ENCODE measurements at places on chromosomes 6 and 20.

DNA sequence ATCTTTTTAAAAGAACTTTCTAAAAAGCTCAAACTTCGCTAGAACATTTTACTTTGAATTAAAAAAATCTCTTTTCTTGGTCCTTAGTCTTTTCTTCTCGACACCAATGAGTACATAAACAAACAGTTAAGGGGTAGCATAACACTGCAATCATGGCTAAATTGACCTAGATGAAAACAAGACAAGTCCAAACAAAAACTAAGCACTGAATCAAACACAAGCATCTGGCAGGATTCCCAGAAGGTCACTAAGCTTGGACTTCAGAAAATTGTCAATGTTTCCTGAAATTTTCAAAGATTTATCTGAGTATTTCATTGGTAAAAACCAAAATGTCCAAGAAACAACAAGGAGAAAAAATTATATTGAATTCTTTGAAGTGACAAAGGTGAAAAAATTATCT is 5.0 kb downstream of the COL21A1 start:
- DNase-seq: no peak

DNA sequence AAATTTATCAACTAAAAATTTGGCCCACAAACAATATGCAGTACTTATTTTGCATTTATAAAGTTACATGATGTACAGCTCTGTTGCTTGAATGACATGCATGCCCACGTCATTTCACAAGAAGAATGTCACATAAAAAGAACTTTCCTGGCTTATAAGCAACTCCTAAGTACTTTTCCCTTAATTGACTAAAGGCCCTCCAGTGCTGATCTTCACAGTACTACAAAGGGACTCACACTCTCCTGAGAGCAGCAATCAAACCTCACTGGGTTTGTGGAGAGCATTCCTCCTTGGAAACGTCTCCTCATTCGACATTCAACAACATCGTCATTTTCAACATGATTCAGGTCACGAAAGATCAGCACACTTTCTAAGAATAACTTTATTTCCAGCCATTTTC is 111.1 kb downstream of the IPCEF1 start:
- no peak for DNase-seq

DNA sequence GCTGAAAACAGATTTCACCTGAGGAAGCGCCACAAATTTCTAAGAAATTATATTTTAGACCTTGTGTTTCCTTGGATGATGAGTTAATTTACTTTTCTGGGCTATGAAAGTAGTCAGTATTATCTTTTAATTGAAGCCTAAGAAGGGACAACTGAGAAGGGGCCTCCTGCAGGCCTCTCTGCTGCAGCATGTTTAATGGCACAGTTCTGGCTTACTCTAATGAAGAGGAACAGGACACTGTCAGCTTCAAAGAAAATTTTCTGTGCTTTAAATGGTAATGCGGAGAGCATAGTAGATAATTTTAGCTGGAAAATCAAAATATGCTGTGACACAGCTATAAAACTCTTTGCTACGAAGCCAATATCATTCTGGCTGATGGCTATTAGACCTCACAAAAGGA is 167.4 kb downstream of the HDGFL1 start:
- no peak for DNase-seq

GRCh38 chr6:157376241-157376640 is 4.7 kb upstream of the ZDHHC14 start:
- no peak for DNase-seq

GRCh38 chr20:63756648-63756991 is 17.0 kb downstream of the SLC2A4RG start:
- DNase-seq: no peak

DNA sequence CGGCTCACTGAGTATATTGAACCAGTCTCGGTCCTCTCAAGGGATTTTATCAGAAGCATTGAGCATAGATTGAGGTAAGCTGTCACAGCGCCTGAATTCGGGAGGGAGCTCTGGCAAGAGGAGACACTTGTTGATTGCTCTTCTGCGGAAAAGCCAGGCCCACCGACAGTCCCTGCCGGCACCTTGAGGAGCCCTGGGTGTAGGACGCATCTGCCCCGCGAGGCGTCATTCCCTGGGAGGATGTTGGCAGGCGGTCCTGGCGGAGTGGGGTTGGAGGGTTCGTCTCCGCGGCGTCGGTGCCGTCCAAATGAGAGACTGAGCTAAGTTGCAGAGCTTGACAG is 843 bp downstream of the FBXO9 start:
- no peak for DNase-seq

GRCh38 chr20:916125-916799 is at the start of gene ANGPT4:
Gene ANGPT4, minus strand, starts transcription at chr20:916334. Its CDS starts 120 bp downstream, at chr20:916214.
- no peak for DNase-seq

DNA sequence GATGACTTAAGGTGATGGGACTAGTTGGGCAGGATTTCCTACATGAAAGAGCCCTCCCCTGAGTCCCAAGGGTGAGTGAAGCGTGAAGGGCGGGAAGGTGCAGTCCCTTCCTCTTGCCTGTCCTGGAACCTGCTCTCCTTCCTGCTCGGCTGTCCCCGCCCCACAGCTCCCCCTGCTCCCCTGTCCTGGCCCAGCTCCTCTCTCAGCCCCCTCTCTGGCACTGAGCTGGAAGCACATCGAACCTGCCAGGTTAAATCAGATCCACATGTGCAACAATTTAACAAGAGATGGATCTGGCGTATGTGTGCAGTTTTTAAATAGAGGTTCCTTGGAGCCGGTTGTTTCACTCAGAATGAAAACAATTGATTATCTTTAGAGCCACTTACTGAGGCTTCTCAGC is 95.0 kb downstream of the LRFN2 start:
- no peak for DNase-seq

DNA sequence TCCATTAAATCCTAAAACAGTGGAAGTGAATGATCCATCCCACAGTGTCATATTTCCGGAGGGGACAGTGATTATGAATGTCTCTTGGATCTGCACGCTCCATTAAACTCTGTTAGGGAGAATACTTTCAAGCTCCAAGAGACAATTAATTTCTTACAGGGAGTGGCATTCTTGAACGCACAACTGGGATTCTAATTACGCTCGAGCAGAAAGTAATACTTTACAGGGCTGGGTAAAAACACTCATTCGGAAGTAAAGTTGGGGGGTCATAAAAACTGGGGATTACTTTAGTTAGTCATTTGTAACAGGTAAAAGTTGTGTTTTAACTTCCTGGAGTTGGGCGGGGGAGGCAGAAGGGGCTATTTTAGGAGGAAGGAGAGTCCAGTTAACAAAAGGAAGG is 151.8 kb downstream of the ZFP64 start:
- no peak for DNase-seq

DNA sequence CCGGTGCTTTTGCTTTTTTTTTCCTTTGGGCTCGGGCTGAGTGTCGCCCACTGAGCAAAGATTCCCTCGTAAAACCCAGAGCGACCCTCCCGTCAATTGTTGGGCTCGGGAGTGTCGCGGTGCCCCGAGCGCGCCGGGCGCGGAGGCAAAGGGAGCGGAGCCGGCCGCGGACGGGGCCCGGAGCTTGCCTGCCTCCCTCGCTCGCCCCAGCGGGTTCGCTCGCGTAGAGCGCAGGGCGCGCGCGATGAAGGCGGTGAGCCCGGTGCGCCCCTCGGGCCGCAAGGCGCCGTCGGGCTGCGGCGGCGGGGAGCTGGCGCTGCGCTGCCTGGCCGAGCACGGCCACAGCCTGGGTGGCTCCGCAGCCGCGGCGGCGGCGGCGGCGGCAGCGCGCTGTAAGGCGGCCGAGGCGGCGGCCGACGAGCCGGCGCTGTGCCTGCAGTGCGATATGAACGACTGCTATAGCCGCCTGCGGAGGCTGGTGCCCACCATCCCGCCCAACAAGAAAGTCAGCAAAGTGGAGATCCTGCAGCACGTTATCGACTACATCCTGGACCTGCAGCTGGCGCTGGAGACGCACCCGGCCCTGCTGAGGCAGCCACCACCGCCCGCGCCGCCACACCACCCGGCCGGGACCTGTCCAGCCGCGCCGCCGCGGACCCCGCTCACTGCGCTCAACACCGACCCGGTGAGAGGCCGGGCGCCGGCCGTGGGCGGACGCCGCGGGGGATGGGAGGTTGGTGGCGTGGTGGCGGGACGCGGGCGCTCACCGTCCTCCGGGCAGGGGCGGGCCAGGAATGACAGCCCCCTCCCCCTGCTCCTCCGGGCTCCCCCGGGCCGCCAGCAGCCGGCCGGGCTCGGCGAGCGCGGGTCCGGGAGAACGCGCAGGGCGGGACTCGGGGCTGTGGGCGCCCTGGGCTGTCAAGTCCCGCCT is 606 bp downstream of the ID4 start:
- DNase-seq: no peak

DNA sequence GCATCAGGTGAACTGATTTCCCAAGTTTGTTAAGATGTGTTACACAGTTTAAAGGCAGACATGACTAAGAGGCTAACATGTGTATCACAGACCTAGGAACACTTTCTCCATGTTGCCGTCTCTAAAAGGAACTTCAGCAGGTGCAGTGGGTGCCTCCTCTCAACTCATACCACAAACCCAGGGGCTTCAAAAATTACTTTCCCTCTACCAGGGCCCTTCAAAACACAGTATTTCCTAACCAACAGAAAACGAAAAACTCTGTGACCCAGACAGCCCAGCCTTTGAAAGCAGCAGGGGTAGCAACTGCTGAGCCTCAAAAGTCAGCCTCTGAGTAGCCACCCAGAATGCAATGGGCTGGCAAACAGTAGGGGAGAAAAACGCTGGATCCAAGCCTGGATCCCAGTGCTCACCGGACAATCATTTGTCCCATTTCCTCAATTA is 28.5 kb downstream of the B4GALT5 start:
- DNase-seq: no peak

Measured in activated naive CD4-positive, alpha-beta T cell (primary cell).